ENCODE measurements at places on chromosomes 1 and 21.
A peak's percentile ranks its signal among the peaks of the same experiment; 100 is the strongest.

- DNase-seq, result no peak
Measured at GRCh38 chr1:72690871-72691270, 408.5 kb upstream of the NEGR1 start.

GRCh38 chr1:109246141-109246551 is 3.2 kb upstream of the CELSR2 start:
- DNase-seq, result no peak

DNA sequence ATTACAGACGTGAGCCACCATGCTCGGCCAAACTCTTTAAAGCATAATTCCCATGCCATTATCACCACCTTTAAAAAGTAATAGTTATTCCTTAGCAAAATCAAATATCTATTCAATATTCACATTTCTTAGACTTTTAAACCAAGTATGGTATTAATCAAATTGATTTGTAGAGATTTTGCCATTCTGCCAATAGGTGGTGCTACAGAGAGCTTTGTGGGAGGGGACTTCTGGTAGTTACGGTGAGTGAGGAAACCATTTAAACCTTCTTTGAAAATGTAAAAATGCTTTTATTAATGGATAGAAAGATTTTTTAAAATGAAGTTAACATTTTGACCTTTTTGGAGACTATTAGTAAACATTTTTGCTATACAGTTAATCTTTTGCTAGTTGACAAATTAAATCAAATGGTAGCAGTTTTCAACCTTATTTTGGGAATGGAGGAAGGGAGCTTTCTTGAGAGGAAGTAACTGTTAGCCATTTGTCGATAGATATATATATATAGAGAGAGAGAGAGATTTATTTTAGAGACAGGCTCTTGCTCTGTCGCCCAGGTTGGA is 19.3 kb downstream of the IARS2 start:
- DNase-seq, result peak; percentile 16

- DNase-seq, result no peak
Measured at GRCh38 chr1:208088319-208088718, 155.9 kb downstream of the PLXNA2 start.

- DNase-seq, result peak; percentile 26
Measured at GRCh38 chr1:243712941-243713340, 137.1 kb downstream of the AKT3 start.

DNA sequence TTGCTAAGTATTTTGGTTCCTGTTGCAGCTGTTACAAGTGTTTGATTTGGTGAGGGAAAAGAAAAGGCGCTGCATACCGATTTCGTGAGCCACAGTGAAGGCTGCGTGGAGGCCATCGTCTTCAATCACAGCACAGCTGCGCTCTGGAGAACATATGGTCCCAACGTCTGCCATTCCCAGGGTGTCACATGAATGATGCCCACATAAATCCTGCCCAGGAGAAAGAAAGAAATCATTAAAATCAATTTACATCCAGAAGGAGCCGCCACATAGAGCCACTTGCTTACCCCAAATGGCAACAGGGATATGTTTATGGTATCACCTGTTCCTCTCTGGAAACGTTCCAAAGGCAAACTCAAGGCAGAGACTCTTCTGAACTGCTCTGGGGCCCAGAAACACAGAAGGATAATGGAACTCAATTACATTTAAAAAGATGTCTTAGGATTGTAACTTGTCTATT is 12.2 kb downstream of the ADAMTS5 start:
- DNase-seq, result no peak

- DNase-seq, result peak; percentile 54
Measured at GRCh38 chr1:218553197-218553596, 208.1 kb downstream of the TGFB2 start.

DNA sequence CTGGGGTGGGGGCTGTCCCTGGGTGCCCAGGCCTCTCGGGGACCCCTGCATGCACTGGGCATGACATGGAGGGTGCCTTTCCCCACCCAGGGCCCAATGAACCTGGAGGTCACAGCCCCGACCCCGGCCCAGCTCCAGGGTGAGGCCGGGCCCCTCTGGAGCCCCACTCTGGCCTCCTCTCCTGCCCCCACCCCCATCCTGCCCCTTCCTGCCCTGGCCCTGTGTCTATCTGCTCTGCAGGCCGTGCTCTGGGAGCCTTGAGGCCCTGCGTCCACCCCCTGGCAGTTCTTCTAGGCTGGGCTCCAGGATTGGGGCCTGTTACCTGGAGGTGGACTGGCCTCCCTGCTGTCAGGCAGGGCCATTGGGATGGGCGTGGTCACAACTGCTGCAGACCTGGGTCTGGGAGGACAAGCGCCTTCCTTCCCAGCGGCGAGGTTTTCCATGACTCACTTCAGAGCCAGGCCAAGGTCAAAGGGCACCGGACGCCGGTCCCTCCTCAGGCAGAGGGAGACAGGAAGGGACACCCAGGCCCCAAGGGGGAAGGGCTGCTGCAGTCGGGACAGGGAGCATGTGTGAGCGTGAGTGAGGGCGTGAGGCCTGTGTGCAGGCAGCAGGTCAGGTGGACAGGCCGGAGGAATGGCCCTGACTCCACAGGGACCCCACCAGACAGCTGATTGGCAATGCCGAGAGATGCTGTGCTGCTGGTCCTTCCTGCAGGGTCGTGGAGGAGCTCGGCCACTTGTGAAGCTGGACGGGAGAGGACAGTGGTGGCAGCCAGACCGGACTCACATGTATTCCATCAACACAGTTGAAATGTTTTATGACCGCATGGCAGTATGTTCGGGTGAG is 31.1 kb upstream of the POFUT2 start:
- DNase-seq, result peak; percentile 16

GRCh38 chr1:76227621-76228020 is 153.1 kb downstream of the ST6GALNAC3 start:
- DNase-seq, result no peak

DNA sequence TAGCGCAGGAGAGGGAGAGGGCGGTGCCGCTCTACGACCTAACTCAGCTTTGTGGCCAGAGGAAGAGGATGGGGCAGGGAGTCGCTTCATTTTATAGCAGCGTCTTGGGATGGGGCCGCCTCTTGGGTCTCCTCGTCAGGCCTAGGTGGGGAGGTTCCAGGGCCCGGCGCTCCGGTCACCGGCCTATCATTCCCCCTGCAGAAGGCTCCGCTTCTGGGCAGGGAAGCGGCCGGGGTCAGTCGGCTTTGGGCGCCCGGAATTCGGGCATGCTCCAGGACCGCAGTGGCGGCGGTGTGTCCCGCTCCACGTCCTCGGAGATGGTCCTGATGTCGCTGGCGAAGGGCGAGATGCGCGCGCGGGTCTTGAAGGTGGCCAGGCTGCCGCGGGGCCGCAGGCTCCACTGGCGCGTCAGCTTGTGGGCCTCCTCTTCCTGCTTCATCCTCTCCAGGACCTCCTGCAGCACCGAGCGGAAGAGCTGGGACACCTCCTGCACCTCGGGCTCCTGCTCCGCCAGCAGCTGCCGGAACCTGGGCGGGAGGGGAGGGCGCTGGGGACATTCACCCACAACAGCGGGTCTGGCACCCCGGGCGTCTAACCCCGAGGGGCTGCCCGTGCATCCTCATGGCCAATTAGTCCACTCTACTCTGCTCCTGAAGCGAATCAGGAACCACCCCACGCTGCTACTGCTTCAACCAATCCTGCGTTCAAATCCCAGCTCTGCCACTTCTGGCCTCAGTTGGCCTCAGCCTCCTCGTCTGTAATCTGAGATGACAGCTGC is 13.0 kb downstream of the RD3 start:
- DNase-seq, result no peak

DNA sequence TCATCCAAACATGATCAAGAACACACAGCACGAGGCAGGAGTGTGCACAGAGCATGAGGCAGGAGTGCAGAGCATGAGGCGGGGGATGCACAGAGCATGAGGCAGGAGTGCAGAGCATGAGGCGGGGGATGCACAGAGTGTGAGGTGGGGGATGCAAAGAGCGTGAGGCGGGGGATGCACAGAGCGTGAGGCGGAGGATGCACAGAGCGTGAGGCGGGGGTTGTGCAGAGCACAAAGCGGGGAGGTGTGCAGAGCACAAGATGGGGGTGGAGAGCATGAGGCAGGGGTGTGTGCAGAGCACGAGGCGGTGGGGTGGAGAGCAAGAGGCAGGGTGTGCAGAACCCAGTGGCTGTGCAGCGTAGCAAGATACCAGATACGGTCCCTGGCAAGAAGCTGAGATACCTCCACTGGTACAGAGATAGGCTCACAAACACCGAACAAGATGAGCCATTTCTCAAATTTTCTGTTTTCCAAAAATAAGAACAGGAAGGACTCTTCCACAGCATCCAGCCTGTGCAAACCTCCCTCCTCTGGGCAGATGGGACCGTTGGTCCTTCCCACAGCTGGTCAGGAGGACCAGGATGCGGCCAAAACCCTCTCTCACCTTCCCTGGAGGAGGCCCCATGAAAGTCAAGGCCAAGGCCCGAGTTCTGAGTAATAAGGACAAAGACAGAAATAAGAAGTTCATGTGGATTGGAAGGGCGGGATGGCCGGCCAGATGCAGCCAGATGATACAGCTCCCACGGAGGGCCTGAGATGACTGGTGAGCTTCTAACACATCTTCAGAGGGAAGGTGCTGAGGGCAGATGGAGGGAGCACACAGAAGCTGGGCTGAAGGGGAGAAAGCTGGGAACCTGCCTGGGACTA is 12.0 kb downstream of the SPATC1L start:
- DNase-seq, result no peak

DNA sequence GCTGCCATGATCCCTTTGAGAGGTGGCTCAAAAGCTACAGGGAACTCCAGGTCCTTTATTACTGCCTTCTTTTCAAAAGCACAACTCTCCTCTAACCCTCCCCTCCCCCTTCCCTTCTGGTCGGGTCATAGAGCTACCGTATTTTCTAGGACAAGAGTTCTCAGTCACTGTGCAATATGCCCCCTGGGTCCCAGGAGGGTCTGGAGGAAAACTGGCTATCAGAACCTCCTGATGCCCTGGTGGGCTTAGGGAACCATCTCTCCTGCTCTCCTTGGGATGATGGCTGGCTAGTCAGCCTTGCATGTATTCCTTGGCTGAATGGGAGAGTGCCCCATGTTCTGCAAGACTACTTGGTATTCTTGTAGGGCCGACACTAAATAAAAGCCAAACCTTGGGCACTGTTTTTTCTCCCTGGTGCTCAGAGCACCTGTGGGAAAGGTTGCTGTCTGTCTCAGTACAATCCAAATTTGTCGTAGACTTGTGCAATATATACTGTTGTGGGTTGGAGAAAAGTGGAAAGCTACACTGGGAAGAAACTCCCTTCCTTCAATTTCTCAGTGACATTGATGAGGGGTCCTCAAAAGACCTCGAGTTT is 3.1 kb downstream of the BTG2 start:
- no peak for DNase-seq

DNA sequence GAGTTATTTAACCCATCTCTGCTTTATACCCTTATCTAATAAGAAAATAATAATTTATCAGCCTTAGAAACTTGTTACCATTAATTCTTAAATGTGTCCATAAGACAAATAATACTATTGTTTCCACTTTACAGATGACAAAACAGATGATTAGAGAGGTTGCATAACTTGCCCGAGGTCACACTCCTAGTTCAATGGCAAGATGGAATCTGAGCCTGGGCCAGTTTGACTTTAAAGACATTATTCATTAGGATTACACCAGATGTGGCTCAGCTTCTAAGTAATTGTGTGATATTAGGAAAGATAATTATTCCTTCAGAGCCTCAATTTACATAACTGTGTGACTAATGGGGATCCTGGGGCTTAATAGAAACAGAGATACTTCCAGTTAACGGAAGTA is 42.3 kb upstream of the KCNK2 start:
- DNase-seq, result no peak

- DNase-seq, result no peak
Measured at GRCh38 chr1:176893625-176894352, 270.7 kb downstream of the ASTN1 start.

DNA sequence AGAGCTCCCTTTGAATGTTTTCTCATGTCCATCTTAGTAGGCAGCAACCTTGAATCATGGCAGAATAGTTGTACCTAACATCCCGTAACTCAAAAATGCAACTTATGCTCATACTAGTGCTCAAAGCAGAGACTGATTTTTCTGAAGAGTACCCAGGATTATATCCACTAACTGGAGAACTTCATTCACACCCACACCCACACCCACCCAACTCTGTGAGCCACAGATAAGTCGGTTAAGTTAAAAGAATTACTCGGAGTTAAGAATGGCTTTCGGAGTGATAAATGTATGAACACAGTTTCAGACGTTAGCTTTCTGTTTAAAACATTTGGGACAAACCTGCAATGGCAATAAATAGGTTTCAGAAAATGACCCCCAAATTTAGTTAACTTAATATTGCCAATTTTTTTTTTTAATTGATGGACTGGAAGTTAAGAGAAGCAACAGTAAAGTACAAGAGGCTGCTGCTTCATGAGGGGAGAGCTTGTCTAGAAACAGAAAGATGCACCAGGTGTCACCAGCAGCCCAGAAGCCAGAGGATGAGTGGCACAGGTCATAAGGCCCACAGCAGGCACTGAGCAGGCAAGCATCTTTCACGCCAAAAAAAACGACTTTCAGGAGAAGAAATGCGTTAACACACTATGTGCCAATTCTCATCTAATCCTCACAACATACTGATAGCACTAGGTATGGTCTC is 48.4 kb upstream of the C1orf198 start:
- no peak for DNase-seq

DNA sequence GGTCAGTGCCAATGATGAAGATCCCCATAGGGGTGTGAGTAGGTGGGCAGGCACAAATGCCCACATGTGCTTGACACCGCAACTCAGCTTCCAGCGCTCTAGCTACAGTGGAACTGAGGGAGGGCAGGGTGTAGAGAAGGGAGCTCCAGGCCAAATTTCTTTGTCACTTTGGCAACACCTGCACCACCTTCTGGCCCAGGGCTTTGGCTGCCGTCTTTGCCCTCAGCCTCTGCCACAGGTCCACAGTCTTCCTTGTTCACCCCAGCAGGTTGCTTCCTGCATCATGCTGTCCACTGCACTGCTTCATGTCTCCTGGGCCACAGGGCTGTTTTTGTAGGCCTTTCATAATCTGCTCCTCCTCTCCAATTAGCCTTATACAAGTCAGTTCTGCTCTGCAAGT is 20.4 kb upstream of the FMOD start:
- DNase-seq, result no peak

GRCh38 chr1:168361252-168361651 is 80.6 kb downstream of the TBX19 start:
- DNase-seq, result no peak

DNA sequence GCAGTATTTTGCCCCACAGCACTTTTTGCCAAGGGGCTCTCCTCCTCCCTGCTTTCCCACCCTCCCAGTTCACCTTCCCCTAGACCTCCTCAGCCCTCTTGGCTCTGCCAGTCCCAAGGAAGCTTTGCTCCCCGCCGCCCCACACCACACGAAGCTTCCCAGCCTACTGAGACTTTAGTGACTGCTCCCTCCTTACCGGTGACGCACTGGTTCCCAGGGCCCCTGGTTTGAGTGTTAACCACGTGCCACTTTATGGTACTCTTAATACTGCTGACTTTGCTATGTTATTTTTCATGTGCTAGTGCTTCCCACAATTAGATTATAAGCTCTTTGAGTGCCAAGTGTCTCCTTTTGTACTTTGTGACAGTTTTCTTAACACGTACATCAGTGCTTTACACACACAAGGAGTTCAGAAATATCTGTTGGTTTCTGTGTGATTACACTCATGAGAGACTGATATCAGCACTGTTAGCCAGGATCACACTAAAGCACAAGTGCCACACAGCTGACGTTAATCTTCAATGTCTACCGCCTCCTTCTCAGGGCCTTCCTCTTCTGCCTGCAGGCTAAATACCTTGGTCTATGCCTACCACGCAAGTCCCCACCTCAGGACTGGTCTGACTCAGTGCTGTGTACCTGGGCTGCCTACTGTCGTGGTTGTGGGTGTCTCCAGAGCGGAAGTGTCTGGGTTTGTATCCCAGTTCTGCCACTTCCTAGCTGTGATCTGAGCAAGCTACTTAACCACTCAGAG is 61.0 kb downstream of the DNTTIP2 start:
- DNase-seq, result no peak

- DNase-seq, result no peak
Measured at GRCh38 chr1:119308130-119308700, 60.4 kb upstream of the HAO2 start.

All from astrocyte of the hippocampus (primary cell).